ENCODE measurements at places on chromosomes 1 and 21. TPM values are rescaled to one million over a fixed set of nuclear protein-coding genes. Genes with fewer than 3 reads are reported as not detected.

TMPRSS15 gene
- total RNA-seq, result not detected

DNA sequence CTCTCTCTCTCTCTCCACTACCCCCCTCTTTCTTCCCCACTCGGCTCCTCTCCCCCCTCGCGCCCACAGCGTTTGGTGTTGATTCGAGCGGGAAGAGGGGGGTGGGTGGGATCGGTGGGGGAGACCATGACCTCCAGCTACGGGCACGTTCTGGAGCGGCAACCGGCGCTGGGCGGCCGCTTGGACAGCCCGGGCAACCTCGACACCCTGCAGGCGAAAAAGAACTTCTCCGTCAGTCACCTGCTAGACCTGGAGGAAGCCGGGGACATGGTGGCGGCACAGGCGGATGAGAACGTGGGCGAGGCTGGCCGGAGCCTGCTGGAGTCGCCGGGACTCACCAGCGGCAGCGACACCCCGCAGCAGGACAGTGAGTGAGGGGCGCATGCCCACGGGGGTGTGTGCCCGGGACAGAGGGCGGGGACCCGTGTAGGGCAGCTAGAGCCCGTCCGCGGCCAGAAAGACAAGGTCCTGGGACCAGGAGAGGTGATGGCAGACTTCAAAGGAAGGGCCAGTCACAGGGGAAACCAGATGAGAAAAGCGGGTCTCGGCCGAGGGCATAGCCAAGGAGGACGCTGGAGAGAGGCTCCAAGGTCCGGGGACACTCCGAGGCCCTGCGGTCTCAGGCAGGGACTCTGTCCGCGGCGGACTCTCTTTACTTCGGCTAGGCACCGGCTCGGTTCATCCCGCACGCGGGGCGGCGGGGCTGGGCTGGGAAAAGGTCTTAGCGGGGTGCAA, at the start of gene PRRX1:
Gene PRRX1, plus strand, starts transcription at position 39 of the 735 bp plus-strand sequence. Its CDS starts 88 bp downstream, at position 127.
- DNase-seq, result peak; percentile 44

- DNase-seq, result no peak
Measured at GRCh38 chr1:3614755-3615742, 3.7 kb upstream of the MEGF6 start.

DNA sequence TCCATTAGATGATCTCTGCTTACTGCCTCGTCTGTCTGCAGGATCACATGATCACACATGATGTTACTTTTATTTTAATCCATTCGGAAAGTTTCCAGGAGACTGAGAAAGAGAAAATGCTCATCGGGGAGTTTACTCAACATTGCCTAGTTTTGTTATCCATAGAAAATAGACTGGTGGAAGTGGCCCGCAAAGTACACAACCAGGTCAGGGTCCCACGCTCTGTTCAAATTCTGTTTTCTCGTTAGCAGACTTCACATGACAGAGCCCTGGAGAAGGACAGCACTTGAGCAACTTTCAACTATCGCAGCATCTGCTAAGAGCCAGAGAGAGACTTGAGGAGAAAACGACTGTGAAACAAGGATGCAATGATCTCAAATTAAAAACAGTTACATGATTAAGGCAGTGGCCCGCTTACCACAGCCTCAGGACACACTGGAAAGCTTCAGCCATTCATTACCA, 44.2 kb downstream of the ADAMTS1 start:
- no peak for DNase-seq

DNA sequence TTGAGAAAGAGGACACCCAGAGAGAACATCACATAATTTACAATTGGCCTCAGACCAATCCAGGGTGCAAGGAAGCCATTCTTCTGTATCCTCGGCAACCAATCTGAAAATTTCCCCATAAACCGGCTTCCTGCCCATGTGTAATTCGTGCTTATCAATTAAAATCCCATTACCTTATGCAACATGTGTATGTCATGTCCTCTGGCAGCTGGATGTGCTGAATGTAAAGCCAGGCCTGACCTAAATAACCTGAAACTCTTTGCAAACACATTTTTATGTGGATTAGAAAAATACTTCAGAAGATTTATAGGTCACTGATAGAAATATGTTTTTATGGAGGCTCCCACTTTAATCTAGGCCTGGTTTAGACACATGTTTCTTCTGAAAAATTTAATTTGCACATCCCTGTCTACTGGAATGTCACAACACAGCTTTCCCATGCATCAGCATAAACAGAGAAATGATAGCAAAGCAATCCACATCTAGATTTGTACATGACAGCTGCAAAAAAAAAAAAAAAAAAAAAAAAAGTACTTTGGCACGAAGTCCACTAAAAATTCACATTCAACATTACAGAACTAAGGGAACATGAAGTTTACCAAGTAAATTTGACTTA, 69.4 kb upstream of the SAMSN1 start:
- DNase-seq, result no peak

- DNase-seq, result no peak
Measured at GRCh38 chr21:46159390-46159789, 4.0 kb upstream of the FTCD start.

- peak; percentile 85 for DNase-seq
Measured at GRCh38 chr21:41678016-41678923, 88.6 kb downstream of the RIPK4 start.

DNA sequence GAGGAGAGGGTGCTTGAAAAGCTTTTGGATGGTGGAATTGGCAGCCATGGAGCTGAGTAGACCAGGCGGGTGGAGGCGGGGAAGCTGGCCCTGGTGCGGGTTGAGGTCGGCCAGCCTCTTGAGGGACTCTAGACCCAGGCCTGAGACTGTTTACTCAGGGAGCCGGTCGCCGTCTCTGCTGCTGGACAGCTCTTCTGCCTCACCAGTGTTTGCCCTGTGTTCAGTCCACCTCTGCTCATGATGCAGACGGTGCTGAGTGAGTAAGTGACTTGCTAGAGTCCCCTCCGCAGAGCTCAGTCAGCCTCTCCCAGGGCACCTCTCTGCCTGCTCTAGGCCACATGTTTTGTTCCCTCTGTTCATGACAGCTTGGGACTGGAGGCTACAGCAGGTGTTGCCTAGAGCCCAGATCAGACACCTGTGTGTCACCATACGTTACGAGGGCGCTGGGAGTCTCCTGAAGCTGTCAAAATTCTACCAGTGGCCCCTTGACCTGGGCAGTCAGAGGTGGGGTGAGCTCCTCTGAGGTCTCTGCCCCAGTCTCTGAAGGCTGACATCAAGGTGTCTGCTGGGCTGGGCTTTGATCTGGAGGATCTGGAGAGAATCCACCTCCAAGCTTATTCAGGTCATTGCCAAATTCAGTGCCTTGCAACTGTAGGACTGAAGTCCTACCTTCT, 73.5 kb upstream of the WNT4 start:
- no peak for DNase-seq

DNA sequence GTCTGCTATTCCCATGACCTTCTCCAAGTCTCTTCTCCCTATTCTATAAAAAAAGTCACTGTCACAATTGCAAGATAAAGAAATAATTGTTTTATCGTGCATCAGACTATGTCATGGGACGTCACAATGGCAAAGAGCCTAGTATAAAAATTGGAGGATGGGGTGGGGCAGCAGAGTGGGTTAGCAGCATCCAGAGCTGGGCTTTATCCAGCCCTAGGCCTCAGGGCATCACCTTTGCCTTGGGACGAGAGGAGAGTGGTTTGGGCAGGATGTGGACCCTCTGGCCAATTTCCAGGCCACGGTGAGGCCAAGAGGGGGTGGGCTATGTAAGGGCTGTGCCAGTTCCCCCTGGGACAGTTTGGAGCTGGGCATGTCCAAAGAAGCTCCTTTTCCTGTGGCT, 25.7 kb downstream of the WNT4 start:
- DNase-seq, result peak; percentile 23

DNA sequence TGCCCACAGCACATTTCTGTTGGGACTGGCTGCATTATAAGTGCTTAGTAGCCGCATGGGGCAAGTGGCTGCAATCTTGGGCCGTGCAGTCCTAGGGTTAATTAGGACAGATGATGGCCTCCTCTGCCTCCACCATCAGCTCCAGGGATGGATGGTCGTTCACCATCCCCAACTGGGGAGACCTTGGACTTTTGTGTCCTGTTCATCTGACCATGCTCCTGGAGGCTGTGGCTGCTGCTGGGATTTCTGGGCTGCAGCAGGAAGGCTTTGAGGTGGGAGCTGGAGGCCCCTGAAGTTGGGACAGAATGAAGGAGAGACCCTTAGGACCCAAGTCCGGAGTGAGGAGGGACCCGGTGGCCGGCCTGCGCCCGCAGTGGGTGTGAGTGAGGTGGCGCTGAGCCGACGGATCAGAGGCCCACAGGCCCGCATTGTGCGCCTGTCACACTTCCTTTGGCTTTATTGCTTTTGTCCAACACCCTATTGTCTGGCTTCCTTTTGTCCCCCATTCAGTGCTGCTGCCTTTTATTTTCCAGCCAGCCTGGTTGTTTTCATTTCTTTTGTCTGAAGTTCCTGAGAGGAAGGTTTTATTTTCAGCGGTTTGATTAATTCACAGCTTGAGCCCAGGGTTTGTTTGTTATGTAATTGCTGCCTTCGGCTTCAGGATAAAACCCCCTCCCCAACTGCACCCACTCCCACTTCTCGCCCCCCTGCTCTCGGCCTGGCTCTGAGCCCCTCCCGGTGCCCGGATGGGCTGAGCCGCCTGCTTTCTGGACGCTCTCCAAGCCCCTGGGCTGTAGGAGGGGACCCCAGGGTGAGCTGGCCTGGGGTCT, 35.6 kb downstream of the SOX13 start:
- no peak for DNase-seq

CD1E gene
- not detected for total RNA-seq

GRCh38 chr1:97875996-97876395, 44.8 kb downstream of the DPYD start:
- no peak for DNase-seq

KCNE1 gene
- 0.55 TPM for total RNA-seq

- DNase-seq, result no peak
Measured at GRCh38 chr1:235122348-235122747, 6.3 kb downstream of the TOMM20 start.

GRCh38 chr1:206020393-206021007, 3.2 kb downstream of the CTSE start:
- no peak for DNase-seq

DNA sequence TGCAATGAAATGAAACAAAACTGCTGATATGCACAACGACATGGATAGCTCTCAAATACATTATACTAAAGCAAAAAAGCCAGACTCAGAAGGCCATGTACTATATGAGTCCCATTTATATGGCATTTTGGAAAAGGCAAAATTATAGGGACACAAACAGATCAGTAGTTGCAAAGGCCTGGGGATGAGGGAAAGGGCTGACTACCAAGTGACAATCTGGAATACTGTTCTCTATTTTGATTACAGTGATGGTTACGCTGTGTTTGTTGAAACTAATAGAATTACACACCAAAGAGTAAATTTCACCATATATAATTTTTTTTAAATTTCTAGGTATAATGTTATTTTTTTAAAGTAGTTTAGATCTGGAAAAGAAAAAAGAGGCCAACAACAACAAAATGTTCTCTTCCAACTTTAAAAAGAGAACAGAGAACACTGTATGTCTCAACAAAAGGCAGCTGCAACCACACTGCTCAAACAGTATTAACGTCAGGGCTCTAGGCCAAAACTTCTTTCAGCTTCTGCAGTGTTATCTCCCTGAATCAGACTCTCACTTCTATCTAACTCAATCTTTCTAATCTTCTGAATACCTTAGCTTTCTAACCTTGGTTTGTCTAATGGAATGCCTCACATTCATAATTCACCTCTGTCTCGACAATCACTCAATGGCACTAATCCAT, 75.8 kb downstream of the FOXJ3 start:
- peak; percentile 12 for DNase-seq

DNA sequence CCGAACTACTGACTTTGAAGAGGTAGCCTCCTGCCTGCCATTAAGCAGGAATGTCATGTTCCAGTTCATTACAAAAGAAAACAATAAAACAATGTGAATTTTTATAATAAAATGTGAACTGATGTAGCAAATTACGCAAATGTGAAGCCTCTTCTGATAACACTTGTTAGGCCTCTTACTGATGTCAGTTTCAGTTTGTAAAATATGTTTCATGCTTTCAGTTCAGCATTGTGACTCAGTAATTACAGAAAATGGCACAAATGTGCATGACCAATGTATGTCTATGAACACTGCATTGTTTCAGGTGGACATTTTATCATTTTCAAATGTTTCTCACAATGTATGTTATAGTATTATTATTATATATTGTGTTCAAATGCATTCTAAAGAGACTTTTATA, 159.8 kb upstream of the SGIP1 start:
- DNase-seq, result no peak

DSCAM gene
- total RNA-seq, result not detected

DNA sequence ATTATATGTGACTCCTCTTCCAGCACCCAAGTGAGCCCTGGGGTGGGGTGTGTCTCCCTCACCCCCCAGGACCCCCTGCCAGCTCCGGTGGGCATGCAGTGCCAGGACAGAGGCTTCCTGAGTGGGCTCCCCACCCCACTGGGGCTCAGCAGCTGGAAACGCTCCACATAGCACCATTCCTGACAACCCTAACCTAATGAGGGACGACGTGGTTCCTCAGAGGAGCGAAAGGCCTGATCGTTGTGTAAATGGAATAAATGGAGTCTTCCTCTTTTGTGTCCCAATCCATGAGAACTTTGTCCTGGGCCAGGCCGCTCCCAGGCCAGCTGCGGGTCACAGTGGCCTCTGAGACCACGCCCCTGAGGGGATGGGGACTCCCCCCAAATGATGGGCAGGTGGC, 1.8 kb upstream of the TSPEAR start:
- DNase-seq, result no peak

CYP4A11 gene
- not detected for total RNA-seq

DNA sequence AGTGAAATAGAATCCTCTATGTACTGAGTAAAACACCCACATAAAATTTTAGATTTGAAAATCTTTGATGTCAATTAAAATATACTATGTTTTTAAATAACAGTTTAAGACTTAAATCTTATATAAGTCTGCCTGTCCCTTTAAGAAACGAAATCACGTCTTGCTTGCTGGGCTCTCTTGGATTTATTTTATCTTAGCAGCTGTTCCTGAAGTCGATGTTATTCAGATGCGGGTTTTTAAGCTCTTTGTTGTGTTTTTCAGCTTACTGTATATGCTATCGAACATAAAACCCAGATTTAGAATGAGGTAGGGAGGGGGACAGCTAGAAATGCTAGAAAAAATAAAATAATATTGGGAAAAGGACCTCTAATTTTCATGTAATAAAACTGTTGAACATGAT, 11.1 kb upstream of the SSX2IP start:
- DNase-seq, result no peak
